ENCODE measurements at places on chromosomes 11 and 22.
A peak's percentile ranks its signal among the peaks of the same experiment; 100 is the strongest.

- no peak for DNase-seq
Observed at GRCh38 chr22:50081426-50082196, 3.6 kb downstream of the MLC1 start.

GRCh38 chr11:65026810-65027209, 429 bp upstream of the SNX15 start:
- DNase-seq = no peak

GRCh38 chr22:19957445-19957844, 15.8 kb upstream of the TXNRD2 start:
- no peak for DNase-seq

GRCh38 chr11:117572671-117573070, 224.3 kb downstream of the DSCAML1 start:
- DNase-seq = no peak

DNA sequence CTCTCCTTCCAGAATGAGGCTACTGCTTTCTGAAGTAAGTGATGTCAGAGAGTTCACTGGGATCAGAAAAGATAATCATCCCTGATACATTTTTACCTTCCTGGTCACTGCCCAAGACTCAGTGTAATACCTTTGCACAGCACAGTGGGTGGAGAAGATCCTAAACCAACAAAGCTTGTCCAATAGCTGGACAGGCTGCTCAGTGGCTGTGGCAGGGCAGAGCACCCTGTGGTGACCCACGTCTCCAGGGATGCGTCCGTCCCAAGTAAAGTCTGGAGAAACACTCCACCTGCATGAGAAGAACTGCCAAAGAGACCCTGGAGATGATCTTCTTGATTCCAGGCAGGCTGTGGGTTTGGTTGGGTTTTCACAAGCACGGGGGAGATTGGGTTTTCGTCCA, 31.0 kb upstream of the TLCD5 start:
- DNase-seq = no peak

- no peak for DNase-seq
Observed at GRCh38 chr22:26748845-26749244, 91.5 kb downstream of the MIAT start.

GRCh38 chr11:18455686-18456372, at the start of gene LDHAL6A:
TSS of gene LDHAL6A (plus strand) at chr11:18455856. CDS start at chr11:18456681, 825 bp downstream.
- DNase-seq = no peak

DNA sequence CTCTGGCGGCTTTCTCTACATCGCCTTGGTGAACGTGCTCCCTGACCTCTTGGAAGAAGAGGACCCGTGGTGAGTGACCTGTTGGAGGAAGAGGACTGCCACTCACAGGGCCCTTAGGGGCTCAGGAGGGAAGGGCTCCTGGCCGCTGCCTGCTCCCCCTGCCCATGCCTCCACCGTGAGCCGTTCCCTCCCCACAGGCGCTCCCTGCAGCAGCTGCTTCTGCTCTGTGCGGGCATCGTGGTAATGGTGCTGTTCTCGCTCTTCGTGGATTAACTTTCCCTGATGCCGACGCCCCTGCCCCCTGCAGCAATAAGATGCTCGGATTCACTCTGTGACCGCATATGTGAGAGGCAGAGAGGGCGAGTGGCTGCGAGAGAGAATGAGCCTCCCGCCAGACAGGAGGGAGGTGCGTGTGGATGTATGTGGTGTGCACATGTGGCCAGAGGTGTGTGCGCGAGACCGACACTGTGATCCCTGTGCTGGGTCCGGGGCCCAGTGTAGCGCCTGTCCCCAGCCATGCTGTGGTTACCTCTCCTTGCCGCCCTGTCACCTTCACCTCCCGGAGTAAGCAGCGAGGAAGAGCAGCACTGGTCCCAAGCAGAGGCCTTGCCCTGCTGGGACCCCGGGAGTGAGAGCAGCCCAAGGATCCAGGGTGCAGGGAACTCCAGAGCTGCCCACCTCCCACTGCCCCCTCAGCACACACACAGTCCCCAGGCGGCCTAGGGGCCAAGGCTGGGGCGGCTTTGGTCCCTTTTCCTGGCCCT, 6.9 kb downstream of the SLC39A13 start:
- DNase-seq = no peak

DNA sequence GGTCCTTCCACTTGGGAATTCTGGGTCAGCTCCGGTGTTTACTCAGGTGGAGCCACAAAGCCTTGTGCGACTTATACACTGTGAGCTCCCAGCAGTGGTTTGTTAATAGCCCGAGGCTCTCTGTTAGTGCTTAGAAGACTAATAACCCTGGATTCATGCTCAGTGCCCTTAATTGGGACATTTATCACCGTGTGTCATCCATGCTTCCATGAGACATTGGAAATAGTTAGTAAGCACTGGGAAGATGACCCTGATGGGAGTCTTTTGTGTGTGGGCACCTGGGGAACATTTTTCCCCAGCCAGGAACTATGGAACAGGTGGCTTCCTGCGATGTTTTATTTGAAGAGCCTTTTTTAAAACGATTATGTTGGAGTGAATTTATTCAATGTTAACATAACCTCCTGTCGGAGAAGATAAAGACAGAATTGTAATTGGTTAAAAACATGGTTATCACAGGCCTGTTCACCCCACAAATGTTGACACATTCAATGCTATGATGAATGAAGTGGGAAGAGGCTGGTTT, 188.9 kb downstream of the MYO18B start:
- DNase-seq = peak; percentile 33

DNA sequence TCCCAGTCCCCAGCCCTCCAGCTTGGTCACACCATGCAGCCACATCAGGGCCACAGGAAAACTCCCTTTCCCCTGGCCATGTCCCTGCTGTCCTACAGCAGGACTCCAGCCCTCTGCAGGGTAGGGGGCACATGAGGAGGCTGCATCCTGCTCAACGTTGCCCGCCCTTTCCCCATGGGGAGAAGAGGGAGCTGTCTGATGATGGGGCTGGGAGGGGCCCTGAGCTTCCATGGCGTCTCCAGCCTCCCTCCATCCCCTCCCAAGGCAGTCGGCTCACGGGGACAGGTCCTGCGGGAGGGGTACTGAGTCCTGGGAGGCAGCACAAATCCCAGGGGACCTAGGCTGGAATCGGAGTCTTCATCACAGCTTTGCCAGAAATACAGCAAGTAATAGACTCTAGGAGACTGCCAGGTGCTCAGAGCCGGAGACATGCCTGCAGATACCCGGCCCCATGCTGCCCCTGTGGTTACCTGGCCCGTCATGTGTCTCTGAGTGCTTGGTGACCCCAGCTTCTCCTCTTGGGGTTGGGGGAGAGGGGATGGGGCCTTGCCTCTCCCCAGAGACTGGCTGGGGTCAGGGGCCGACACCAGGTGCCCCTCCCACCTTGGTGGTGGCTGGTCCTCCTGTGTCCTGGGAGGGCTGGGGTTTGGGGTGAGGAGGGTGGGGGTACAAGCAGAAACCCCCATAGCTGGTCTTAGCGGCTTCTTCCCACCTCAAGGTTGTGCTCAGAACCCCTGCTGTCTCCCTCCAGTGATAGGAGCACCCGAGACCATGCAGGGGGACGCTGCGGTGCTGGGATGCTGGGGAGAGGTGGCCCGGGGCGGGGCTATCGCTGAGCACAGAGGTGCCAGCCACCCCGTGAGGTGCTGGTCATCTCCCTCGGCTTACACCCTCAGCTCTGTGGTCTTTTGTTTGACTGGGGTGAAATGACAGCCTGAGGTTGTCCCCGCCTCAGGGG, 2.3 kb downstream of the MRGPRE start:
- no peak for DNase-seq

GRCh38 chr11:12280199-12280837, 97.1 kb upstream of the PARVA start:
- DNase-seq = no peak

DNA sequence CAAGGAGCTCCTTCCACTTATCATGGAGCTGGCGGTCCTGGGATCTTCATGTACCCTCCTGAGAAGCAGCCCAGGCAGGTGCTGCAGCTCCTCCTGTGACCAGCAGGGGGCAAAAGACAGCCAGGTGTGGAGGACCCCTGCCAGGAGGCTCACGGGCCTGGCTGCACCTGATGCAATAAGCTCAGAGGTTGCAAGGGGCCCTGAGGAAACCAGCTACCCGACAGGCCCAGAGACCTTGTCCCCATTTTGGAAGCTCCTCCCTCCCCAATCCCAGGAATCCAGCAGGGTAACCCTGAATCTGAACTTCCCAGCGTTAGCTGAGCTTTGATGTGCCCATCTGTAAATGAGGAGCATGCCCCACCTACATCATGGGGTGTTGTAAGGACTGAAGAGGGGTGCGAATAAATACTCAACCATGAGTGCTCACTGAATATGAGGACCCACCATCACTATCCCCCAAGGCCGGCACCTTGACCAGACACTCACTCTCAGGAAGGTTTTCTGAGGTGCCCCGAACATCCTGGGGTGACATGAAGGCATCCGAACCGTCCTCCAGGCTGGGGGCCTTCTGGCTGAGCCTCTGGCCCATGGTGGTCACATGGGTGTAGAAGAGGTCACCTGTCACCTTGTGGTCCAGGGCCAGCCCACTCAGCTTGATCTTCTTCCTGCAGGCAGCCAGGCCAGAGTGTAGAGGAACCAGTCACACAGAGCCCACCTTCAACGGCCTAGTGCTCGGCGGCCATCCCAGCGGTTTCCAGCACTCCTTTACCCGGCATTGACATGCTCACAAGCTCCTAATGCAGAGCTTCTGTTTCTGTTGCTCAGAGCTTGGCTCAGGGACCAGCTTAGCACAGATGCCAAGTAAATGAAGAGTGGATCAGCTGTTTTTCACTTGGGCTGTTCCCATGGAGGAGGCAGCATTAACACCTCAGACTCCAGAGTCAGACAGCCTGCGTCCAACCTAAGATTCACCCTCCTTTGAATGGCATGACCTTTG, 21.7 kb downstream of the SLC43A1 start:
- peak; percentile 73 for DNase-seq

DNA sequence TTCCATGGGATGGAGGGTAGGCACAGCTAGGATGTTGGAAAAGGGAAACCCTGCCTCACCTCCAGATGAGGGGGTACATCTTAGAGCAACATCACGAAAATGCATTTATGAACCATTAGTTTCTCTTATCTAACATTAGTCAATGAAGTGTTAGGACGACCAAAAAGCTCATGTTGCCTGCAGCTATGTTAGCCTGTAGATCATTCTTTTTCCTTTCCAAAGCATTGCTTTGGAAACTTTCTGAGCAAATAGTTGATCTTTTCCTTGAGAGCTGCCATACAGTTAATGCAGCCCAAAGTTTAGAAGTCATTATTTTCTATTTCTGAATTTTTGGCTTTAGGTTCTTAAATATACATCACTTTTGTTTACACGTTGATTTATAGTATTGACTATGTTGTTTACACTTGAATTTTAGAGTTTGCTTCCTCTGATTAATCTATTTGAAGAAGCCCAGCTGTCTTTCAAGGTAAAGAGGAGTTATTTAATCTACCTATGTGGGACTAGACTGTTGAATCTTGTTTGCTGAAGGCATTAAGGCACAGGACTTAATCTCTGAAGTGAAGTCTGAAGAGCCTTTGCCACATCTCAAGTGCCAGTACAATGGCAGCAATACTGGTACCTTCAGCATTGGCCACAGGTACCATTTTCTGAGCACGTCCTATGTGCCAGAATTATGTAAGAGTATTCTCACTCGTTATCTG, 11.0 kb downstream of the POU2AF3 start:
- peak; percentile 97 for DNase-seq

GRCh38 chr22:35634015-35634414, 14.2 kb upstream of the APOL6 start:
- DNase-seq = no peak

- no peak for DNase-seq
Observed at GRCh38 chr11:18449251-18449650, 6.4 kb upstream of the LDHAL6A start.

DNA sequence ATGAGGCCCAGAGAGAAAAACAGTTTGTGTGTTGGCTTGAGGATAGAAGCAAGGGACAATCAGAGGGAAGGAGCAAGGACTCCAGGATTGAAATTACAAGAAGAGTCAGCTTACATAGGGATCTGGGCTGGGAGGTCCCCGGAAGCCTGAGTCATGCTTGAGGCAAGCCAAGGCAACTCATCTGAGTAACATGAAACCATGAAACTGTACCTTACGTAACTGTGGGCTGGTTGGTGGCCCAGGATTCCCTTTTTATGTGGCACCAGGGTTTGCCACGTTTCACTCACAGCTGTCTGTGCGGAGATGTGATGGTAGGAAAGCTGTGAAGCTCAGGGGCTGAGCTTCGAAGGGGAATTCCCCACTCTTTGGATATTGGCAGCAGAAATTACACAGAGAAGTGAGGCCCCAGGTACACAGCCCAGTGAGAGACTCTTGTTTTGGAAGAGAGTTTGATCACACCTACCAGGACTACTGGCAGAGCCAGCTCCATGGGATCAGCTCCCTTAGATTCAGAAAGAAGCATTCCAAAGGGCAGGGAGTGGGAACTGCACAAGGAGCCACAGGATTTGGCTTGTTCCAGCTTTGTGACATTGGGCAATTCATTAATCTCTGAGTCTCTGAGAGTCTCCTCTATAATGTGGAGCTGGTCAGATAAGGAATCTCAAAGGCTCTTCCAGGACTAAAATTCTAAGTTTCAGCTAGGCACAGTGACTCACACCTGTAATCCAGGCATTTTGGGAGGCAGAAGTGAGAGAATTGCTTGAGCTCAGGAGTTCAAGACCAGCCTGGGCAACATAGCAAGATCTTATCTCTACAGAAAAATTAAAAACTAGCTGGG, 7.8 kb downstream of the SLC5A1 start:
- peak; percentile 81 for DNase-seq

- DNase-seq = no peak
Observed at GRCh38 chr22:30701872-30702271, 7.2 kb downstream of the OSBP2 start.

Data from T47D (cell line).